ENCODE measurements at places on chromosomes 3 and 15.

- no peak for DNase-seq
These were observed 875.1 kb downstream of the NSUN3 start for GRCh38 chr3:94937980-94938379.

GRCh38 chr3:59374091-59374817, 324.4 kb upstream of the CFAP20DC start:
- DNase-seq: no peak

GRCh38 chr15:31296646-31297574, 29.7 kb upstream of the KLF13 start:
- DNase-seq: no peak

DNA sequence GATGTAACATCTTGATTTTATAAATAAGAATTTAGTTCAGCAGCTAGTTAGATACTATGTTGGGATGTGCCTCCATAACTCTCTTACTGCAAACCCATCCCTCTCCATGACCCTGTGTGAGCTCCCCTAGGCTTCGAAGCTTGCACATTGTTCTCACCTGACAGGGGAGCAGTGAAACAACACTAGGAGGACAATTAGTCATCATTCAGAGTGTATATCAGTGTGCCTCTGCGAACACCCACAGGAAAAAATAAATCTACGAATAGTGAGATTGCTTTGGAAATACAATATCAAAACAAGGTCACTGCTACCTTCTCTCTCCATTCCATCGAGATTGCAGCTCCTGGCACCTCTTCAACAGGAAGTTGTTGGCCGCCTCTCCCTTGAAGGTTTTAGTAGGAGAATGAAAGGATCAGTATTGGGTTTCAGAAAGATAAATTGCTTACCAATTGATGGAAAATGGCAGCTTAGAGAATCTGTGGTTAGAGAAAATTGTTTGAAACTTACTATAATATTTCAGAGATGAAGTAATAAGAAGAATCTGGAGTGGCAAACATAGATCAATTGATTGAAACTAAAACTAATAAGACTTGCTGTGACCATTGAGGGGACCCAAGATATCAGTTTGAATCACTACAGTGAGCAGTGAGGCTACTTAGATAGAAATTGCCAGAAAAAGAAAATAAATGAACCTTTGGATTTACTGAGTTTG, 103.2 kb downstream of the CHL1 start:
- DNase-seq: no peak

DNA sequence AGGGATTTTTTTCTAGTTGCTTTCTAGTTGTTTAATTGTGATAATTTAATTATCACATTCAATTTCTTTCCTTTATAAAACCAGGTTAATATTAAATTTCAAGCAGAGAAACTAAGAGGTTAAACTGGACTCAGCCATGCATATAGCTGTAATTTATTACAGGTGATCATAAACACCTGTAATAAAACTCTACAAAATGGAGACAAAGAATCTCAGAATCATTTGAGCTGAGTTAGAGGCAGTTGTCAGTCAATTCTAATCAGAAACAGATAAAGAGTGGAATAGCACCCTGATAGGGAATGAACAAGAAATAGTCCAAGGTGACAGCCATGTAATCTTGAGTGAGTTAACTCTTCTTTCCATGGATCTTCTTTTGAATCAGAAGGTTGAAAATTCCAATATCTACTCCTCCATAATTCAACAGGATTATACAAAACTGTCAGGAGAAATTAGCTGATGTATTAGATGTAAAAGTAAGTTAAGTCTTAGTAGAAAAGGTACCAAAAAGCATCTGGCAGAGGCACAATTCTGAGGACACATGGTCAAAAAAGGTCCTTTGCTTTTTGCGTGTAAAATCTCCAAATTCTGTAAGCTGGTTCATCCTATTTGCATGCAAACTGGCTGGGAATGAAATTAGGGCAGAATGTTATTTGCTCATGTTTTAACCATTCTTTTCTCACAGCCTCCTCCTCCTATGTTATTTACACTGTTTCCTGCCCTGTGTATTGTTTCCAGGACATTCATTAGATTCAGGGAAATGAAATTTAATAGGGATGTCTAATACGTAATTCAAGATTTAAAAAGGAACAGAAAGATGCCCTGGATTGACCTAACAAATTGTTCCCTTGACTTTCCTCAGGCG, 39.4 kb upstream of the B3GNT5 start:
- no peak for DNase-seq

GRCh38 chr3:181719991-181720680, 8.4 kb downstream of the SOX2 start:
- no peak for DNase-seq

Data from GM12865 (cell line).